ENCODE measurements at places on chromosomes 1 and 21.

GRCh38 chr1:63073309-63074306 is 248.8 kb upstream of the FOXD3 start:
- DNase-seq: peak; percentile 57

DNA sequence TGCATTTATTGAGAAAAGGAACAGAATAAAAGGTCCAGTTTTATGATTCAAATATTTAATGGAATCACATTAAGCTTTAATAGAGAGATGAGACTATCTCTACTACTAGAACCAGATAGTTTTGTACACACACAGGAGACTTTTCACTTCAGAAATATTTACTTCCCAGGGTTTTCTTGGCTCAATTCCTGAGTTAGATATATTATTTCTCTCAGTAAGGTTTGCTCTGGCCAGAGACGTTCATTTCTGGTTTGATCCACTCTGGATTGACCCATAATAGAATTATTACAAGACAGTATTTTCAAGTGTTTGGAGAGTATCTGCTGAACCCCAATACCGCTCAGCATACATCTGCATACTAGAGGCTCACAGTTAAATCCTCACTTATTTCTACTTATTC is 1.3 kb upstream of the RCOR3 start:
- no peak for DNase-seq

GRCh38 chr1:50929376-50929958 is 30.6 kb downstream of the FAF1 start:
- peak; percentile 67 for DNase-seq

DNA sequence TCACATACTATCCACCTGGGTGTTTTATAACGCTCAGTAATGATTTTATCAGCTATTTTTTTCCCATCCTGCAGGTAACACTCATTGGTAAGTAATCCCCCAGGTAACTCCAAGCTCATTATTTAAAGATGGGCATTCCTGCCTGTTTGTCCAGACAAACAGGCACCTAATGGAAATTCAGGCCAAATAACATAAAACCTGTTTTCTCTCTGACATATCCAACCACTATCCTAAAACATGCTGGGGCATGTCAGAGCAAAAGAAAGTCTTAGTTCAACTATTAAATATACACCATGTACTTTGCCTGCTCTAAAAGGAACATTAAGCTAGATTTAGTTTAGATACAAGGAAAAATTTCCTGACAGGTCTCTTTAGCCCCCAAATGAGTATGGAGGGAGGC is 987.7 kb downstream of the TTLL7 start:
- DNase-seq: no peak

DNA sequence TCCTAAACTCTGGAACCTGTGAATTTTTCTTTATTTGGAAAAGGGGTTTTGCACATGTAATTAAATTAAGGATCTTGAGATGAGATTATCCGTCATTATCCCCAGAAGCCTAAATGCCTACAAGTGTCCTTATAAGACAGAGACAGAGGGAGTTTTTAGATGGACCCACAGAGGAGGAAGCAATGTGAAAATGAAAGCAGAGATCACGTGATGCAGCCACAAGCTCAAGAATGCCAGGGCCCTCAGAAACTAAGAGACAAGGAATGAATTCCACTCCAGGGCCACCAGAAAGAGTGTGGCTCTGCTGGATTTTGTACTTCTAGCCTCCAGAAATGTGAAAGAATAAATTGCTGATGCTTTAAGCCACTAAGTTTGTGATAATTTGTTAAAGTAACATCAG is 183.6 kb upstream of the UBE2U start:
- peak; percentile 51 for DNase-seq
